ENCODE measurements at places on chromosomes 5 and 9.

- DNase-seq, result no peak
These were observed 91.7 kb downstream of the AUH start for GRCh38 chr9:91269907-91270491.

GRCh38 chr5:28862137-28862859, 1823.9 kb upstream of the CDH9 start:
- DNase-seq, result no peak

DNA sequence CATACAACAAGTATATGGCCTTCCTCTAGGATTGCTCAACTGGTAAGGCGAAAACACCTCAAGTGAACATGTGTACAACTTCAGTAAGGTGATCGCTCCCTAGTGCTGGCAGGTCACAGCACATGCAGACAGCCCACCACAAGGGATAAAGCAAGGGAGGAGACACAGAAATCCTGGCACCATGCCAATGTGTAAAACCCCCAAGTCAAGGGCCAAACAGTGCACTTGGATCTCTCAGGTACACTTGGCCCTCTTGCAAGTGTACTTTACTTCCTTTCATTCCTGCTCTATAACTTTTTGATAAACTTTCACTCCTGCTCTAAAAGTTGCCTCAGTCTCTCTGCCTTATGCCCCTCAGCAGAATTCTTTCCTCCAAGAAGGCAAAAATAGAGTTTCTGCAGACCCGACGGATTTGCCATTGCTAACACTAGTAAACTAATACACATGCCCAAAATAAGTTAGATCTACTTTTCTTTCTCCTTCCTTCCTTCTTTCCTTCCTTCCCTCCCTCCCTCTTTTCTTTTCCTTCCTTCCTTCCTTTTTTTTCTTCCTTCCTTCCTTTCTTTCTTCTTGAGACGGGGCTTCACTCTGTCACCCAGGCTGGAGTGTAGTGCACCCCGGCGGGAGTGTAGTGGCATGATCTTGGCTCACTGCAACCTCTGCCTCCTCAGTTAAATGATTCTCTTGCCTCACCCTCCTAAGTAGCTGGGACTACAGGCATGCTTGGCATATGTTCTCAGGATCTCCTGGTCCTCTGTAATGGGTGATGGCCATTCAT, 6.8 kb upstream of the LNPEP start:
- no peak for DNase-seq

- DNase-seq, result no peak
These were observed 72.1 kb downstream of the COL27A1 start for GRCh38 chr9:114227288-114228015.

GRCh38 chr5:178125253-178125906, 5.4 kb upstream of the RMND5B start:
- no peak for DNase-seq

DNA sequence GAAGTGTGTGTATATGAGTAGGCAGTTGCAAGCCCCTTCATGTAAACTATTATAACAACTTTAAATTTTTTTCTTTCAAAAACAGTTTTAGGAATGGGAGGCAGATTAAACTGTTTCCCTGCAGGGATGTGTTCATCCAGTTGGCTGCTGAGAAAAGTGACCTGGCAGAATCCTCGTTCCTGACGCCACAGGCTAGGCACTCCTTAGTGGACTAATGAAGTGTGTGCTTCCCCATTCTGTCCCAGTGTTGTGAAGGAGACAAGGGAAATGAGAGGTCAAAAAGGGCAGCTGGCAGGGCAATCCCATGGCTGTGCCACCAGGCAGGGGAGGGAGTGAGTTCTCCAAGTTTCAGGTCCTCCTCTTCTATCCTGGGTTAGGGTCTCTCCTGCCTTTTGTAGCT, 59.8 kb downstream of the FOXD1 start:
- no peak for DNase-seq

GRCh38 chr9:119175581-119175980, 193.7 kb downstream of the BRINP1 start:
- DNase-seq, result no peak

DNA sequence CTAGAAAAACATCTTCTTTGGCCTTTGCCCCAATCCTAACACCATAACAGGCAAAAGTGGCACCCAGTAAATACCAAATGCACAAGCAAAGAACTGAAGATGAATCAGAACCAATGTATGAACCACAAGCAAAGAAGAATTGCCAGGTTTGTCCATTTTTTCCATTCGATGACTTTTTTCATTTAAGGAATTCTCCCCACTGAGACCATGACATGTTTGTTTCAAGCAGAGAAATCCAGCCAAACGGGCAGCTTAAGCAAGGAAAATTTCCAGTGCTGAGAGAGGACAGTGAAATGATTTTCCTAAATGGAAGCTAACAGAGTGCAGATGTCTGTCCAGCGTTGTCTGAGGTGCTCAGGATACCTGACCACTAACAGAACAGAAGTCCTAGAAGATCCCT, 203.7 kb downstream of the ADAMTS12 start:
- DNase-seq, result no peak

DNA sequence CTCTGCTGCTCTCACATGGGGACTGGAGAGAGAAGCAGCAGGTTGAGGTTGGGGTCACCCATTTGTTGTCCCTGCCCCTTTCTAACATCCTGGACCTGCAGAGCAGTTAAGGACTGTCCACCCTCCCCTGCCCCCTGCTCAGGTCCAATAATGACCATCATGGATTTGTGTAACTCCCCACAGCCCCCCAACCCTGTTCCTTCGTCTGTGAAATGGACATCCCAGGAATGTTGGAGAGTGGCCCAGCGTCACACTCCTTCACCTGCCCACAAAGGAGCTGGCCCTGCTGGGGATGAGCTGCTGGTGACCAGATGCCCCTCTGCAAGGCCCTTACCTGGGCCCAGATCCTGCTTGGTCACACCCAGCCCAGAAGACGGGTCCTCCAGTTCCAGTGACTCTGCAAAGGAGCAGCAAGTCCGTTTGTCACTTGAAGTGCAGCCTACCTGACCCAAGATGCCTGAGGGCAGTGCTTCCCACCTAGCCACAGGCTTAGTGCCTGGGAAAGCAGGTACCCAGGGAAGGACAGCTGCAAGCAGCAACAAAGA, 10.4 kb downstream of the CD74 start:
- DNase-seq, result no peak

- DNase-seq, result no peak
These were observed 28.8 kb upstream of the TLE4 start for GRCh38 chr9:79542735-79543620.

GRCh38 chr5:83003791-83004190, 73.4 kb downstream of the TMEM167A start:
- no peak for DNase-seq

GRCh38 chr5:148912714-148913398, 86.4 kb downstream of the ADRB2 start:
- no peak for DNase-seq

DNA sequence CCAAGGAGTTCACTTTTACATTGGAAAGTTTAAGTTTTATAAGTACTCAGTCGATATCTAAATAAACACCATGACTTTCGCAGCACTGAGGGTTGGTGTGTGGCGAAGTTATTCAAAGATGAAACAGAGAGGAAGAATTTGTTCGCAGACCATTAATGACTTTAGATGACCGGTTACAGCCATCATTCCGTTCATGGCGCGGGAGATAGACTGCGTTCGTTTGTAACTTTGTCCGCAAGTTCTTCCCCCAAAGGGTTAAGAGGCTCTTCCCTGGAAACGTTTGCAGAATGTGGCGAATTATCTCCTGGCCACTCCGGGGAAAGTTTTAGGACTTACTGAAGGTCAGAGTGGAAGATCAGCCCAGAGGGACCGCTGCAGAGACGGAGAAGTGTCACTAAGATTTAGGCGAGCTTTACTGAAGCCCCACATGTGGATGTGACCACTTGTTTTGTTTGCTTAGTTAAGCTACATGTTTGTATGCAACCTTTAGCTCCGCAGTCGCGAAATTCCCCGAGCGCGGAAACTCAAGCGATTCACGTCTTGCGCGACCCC, 2.2 kb upstream of the FOXD1 start:
- DNase-seq, result no peak

- no peak for DNase-seq
These were observed 11.5 kb upstream of the SLC31A2 start for GRCh38 chr9:113139225-113139829.

DNA sequence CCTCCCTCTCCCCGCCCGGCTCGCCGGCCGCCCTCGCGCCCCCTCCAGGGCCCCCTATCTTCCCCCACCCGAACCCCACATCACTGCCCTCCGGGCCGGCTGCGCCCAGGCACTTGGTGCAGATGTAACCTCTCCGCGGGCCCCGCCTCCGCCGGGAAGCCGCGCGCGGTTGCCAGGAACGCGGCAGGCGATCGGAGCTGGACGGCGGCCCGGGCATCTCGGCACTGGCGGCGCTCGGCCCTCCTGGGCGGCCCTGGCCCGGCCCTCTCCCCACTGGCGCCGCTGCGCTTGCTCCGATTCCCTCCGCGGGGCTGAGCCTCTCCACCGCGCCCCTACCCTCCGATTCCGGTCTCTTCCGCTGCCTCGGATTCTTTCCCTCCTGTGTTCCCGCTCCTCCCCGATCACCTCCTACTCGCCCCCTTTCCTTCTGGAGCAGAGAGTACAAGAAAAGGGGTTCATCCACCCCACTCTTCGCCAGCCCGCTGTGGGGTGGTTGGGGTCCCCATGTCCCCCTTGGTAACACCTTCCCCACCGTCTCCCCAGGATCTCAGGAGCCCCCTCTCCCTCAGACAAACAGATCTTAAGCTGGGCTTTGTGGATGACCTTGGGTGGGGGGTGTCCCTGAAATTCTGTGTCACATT, 70.6 kb downstream of the C9orf50 start:
- peak; percentile 44 for DNase-seq

- DNase-seq, result no peak
These were observed 35.0 kb upstream of the RIC1 start for GRCh38 chr9:5593904-5594303.

GRCh38 chr9:79120941-79121340, 450.8 kb upstream of the TLE4 start:
- DNase-seq, result no peak

DNA sequence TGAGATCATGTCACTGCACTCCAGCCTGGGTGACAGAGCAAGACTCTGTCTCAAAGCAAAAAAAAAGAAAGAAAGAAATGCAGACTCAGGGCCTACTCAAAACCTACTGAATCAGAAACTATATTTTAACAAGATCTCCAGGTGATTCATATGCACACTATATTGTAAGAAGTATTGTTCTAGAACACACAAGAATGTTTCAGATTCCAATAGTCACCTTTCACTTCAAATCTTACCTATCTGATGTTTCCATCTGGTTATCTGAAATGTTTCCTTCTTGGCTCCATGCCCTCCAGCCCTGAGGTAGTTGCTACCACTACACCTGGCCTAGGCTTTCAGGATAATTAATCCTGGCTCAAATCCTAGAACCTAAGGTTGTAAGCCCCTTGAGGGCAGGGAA, 36.8 kb upstream of the SNX2 start:
- DNase-seq, result no peak

GRCh38 chr5:136427426-136427825, 62.1 kb upstream of the TRPC7 start:
- no peak for DNase-seq

DNA sequence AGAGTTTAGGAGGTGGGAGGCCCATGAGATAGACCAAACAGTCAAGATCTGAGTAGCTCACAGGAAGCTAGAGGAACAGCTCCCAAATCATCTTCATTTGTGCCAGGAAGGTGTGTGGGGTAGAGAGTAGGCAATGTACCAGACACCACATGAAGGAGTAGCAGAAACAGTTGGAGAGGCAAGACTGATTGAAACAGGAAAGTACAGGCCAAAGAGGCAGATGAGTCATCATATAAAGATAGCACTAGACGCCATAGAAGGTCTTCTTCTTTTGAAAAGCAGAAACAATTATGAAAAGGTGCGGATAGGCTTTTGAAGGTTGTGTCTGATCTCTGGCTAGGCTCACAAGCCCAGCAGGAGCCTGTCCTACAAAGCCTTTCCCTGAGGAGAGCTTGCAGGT, 62.7 kb upstream of the PALM2AKAP2 start:
- DNase-seq, result no peak

- DNase-seq, result no peak
These were observed 269.8 kb upstream of the DMRT1 start for GRCh38 chr9:571741-572140.

GRCh38 chr9:121172726-121173487, 28.8 kb downstream of the RAB14 start:
- no peak for DNase-seq

DNA sequence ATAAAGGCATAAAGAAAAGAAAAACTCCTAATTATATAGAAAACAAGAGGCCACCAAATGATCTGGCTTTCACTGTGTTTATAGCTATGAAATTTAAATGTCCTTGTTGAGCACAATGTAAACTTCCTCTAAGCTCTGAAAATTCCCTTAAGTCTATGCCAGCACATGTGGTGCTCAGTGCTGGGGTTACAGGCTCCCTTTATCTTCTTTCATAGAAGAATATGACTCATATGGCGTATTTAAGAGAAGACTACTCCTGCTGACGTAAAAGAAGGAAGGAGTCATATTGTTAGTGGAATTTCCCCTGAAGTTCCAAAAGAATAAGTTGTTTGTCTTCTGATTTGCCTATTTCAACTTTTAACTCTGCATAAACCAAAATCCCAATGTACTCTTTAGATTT, 30.4 kb downstream of the RNF145 start:
- DNase-seq, result no peak

DNA sequence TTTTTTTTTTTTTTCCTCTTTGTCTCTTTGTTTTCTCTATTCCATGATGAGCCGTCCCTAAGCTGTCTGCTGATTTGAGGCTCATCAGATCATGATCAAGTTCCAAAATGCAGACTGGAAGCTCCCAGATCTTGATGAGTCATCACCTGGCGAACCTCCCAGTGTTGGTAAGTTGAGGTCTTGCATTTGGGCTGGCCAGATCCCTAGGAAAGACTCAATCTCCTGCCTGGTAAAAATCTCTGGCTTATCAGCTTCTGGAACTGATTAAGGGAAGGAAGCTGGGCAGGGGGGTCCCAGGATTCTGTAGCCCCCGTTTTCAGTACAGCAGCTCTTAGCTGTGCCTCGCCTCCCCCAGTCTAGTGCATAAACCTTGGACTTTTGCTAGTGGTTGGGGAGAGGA, 69.0 kb downstream of the TSPAN17 start:
- no peak for DNase-seq

GRCh38 chr5:3209918-3210317, 385.7 kb upstream of the IRX1 start:
- DNase-seq, result no peak

- no peak for DNase-seq
These were observed 102.5 kb upstream of the SREK1 start for GRCh38 chr5:66041627-66042026.

DNA sequence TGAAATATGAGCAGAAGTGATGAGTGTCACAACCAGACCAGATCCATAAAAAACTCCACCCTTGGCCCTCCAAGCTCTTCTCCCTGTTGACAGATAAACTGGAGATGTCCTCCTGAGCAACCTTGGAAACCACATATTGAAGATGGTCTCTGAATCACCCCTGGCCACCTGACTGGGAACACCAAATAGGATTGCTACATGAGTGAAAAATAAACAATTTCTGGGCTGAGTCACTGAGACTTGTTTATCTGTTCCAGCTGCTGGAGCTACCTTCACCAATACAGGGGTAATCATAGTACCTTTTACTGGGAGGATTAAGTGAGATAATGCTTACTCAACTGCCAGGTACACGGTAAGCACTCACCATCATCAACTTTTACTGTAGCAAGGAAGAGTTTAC, 53.3 kb downstream of the PCA3 start:
- DNase-seq, result no peak
